Activated naive CD8-positive, alpha-beta T cell treated with anti-CD3 and anti-CD28 coated beads, Interleukin-2, amount 10 ng/mL, durations not matched to agents 7 days and 5 days (primary cell): ENCODE measurements at places on chromosomes 3 and 15. TPM values are rescaled to one million over a fixed set of nuclear protein-coding genes. Genes with fewer than 3 reads are reported as not detected.

Gene SEMA3G
- 0.09 TPM for total RNA-seq

Gene JMJD7
- 54.3 TPM for total RNA-seq

Gene PFKFB4
- total RNA-seq: 60.7 TPM

Gene C15orf39
- total RNA-seq: 45.6 TPM

Gene ACKR4
- total RNA-seq: not detected

Gene RASGRP1
- 179 TPM for total RNA-seq

Gene NPAP1
- not detected for total RNA-seq

Gene HYAL1
- 0.25 TPM for total RNA-seq

Gene ACOX2
- not detected for total RNA-seq

Gene ACP3
- not detected for total RNA-seq

Gene ZDHHC19
- not detected for total RNA-seq

Gene PEX5L
- not detected for total RNA-seq

Gene IL20RB
- total RNA-seq: 1.9 TPM

Gene PLA2G4B
- 21.5 TPM for total RNA-seq

Gene NANOGP8
- not detected for total RNA-seq

Gene GOLGA6L7
- not detected for total RNA-seq

Gene GP5
- total RNA-seq: 2.2 TPM

Gene SERPINI2
- not detected for total RNA-seq

Gene DUOXA2
- not detected for total RNA-seq

Gene SLC9A9
- 13.2 TPM for total RNA-seq

Gene IL5RA
- total RNA-seq: 0.64 TPM

Gene APEH
- 165 TPM for total RNA-seq

Gene ZNF80
- total RNA-seq: 5.1 TPM

Gene CHRFAM7A
- total RNA-seq: 1.9 TPM

Gene SLITRK3
- not detected for total RNA-seq

Gene RPSA
- 1,296 TPM for total RNA-seq

Gene PLA2G4E
- total RNA-seq: not detected

Gene TM4SF18
- not detected for total RNA-seq

Gene PIERCE2
- not detected for total RNA-seq

Gene ANKRD34C
- total RNA-seq: not detected

Gene ATP2B2
- total RNA-seq: not detected

Gene IGDCC3
- not detected for total RNA-seq

Gene SHC4
- 0.47 TPM for total RNA-seq

Gene SEMA3F
- total RNA-seq: not detected

Gene EPHA3
- total RNA-seq: not detected

Gene UBE2E1
- total RNA-seq: 67.9 TPM

Gene NDUFB4
- total RNA-seq: 121 TPM

Gene PRSS50
- not detected for total RNA-seq

Gene SLCO2A1
- not detected for total RNA-seq

Gene CLSTN2
- total RNA-seq: not detected

Gene ADGRG7
- not detected for total RNA-seq

Gene TMC3
- not detected for total RNA-seq

Gene DPP8
- total RNA-seq: 52.2 TPM

Gene ARGFX
- total RNA-seq: not detected
